Liver (tissue), 10 donors: ENCODE measurements at places on chromosomes 11 and 22. TPM values are rescaled to one million over a fixed set of nuclear protein-coding genes. Genes with fewer than 3 reads are reported as not detected.

AQP11 gene
- 16.6 TPM for total RNA-seq

DKK3 gene
- 9.9 TPM for total RNA-seq

DNA sequence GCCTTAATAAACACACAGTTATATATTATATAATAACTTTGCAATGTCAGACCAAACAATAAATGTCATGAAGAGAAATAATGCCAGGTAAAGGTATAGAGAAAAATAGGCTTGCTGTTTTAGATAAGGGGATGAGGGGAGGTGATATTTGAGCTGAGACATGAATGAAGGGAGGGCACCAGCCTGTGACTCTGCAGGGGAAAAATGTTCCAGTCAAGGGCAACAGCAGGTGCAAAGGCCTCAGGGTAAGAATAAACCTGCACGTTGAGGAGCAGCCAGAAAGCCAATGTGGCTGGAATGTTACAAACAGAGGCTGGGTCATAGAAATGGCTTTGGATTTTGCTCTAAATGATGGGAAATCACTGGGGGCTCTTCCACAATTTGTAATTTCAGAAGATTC is 519.6 kb downstream of the SOX6 start:
- H3K4me1 ChIP-seq: no peaks in the 10 kb centered on the region
- H3K36me3 ChIP-seq: no peaks in the 10 kb centered on the region
- no peaks in the 10 kb centered on the region for H3K27me3 ChIP-seq
- H3K27ac ChIP-seq: no peak overlapping the region
- no peak for DNase-seq

GRCh38 chr11:9039863-9040262 is 36.1 kb upstream of the NRIP3 start:
- no peak overlapping the region for H3K4me3 ChIP-seq
- H3K27me3 ChIP-seq: peaks cover 3% of the 10 kb centered on the region
- H3K36me3 ChIP-seq: no peaks in the 10 kb centered on the region
- DNase-seq: no peak

DNA sequence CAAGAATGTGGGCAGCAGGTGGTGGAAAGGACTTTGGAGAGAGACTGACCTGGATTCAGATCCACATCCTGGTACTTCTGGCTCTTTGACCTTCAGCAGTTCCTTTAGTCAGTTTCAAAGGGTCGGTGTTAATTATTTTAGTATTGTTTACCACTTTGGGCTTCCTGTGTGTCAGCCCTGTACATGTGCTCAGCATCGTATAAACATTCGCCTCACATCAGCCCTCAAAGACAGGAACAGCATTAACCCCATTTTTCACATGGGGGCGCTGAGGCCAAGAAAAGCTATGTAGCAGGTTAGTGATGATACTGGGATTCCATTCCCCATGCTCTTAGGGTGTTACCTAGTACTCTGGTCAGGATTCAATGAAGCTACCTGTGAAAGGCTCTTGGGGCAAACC is 72.1 kb upstream of the YWHAH start:
- DNase-seq: peak; percentile 54
- H3K27me3 ChIP-seq: no peaks in the 10 kb centered on the region
- H3K4me3 ChIP-seq: no peak overlapping the region
- H3K36me3 ChIP-seq: peaks cover 52% of the 10 kb centered on the region
